ENCODE measurements at places on chromosomes 7 and 10.

GRCh38 chr10:86729677-86730076 is 26.7 kb upstream of the BMPR1A start:
- DNase-seq, result no peak

GRCh38 chr10:86100581-86101061 is 266.0 kb downstream of the GRID1 start:
- DNase-seq, result no peak

DNA sequence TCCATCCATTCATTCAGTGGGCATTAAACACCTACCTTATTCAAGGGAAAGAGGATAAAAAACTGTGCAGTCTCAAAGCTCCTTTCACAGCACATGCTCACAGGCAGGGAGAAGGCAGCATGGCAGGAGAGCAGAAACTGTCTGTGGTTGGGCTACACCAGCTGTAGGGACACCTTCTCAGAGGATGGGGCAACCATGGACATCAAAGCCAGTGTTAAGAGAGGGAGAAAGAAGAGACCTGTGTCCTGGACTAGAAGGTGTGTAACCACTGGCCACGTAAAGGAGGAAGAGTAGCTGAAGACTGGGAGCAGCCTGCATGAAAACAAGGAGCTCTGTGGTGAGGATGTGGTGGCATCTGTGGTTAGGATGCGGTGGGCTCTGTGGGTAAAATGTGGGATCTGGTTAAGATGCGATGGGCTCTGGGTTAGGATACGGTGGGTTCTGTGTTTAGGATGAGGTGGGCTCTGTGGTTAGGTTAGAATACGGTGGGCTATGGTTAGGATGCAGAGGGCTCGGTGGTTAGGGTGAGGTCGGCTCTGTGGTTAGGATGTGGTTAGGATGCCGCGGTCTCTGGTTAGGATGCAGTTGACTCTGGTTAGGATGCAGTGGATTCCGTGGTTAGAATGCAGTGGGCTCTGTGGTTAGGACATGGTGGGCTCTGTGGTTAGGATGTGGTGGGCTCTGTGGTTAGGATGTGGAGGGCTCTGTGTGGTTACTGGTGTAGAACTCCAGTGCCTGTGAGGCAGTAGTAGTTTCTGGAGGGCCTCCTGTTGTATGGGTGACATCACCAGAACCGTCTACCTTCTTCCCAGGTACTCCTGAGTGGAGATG is 197.6 kb downstream of the WDR37 start:
- no peak for DNase-seq

DNA sequence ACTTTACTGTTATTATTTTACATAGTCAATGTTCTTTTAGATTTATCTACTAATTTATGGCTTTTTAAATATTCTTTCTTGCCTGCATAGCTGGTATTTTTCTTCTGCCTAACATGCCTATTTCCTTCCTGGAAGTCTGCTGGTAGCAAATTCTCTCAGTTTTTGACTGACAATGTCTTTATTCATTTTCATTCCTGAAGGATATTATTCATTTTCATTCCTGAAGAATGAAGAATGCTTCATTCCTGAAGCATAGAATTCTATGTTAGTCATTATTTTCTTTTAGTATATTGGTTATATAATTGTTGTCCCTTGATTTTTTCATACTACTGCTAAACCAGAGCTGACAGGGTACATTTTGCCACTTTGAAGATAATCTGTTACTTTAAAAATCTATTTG is 41.8 kb downstream of the TMEM168 start:
- no peak for DNase-seq

DNA sequence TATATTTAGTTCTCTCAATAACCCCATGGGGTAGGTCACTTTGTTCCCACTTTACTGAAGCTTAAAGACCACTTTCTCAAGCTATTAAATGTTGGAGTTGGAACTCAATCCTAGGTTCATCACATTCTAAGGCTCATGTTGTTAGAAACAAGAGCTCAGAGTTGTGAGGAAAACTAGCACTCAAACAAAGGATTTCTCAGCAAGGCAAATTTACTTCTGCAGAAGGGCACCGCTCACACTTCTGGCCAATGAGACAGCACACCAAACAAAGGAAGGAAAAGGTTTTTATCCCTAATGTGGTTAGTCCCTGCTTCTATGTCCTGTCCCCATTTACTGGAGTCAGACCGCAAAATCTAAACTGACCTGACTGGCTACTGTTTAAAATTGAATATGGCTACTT is 214.6 kb upstream of the PHF14 start:
- no peak for DNase-seq

DNA sequence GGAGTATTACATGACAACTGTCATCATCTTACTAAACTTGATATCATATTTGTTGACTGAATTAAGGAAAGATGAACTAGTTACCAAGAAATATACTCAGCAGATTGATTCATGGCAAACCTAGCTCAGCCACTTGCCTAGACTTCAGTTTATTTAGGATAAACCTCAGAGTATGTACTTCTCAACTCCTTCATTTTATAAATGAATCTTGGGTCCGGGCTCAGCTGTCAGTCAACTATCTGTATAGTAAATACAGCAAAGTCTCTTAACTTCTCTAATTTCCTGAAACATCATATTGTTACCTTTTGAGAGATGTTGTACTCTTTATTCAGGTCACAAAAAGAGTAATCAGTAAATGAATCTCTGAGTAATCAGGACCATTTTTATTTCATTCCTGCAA is 211.0 kb upstream of the KLF14 start:
- no peak for DNase-seq

GRCh38 chr10:62046522-62047227 is 145.2 kb downstream of the ARID5B start:
- no peak for DNase-seq

DNA sequence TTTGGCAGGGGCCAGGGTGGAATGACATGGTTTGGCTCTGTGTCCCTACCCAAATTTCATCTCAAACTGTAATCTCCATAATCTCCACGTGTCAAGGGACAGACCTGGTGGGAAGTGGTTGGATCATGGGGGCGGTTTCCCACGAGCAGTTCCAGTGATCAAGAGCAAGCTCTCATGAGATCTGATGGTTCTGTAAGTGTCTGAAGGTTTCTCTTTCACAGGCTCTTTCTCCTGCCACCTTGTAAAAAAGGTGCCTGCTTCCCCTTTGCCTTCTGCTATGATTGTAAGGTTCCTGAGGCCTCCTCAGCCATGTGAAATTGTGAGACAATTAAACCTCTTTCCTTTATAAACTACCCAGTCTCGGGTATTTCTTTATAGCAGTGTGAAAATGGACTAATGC is 188.3 kb downstream of the CHCHD3 start:
- no peak for DNase-seq

- DNase-seq, result no peak
Measured at GRCh38 chr7:69422574-69422985, 175.7 kb upstream of the AUTS2 start.

- no peak for DNase-seq
Measured at GRCh38 chr7:15007507-15007906, 105.0 kb upstream of the DGKB start.

DNA sequence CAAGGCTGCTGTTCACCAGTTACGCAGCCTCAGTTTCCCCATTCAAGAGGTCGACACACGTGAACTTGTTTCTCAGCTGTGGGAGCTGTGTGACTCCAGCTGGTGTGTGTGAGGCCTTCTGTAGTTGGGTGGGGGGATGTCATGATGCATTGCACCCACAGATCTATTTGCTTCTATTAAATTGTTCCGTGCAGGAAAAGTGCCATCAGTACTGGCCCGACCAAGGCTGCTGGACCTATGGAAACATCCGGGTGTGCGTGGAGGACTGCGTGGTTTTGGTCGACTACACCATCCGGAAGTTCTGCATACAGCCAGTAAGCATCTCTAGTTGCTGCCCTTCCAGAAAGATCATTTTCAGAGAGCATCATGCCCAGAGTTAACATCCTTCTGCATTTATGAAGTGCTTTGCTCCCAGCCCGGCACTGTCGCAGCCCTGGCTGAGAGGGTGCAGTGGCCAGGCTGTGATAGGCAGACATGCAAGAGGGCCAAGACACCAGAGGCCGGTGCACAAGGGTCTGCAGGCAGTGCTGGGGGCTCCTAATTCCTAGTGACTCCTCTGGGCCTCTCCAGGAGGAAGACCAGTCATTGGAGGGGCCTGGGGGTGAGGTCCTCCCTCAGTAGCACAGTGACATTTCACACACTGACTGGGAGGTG is 60.2 kb downstream of the MKI67 start:
- no peak for DNase-seq

DNA sequence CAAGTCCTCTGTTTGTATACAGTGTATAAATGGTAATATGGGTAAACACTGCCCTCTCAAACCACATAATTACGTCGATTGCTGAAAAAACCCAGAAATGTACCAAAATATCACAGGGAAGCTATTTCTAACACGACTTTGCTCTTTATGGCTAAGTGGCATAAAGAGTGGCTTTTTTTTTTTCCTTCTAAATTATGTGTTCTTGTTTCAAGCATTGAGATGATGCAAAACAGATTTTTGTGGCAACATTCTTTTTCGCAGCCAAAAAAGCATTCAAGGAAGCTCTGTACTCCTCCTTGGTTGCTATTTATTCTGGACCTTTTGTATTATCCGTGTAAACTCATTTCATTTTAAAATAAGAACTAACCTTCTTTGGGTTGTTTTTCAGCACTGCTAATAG is 138.9 kb downstream of the VTI1A start:
- no peak for DNase-seq

DNA sequence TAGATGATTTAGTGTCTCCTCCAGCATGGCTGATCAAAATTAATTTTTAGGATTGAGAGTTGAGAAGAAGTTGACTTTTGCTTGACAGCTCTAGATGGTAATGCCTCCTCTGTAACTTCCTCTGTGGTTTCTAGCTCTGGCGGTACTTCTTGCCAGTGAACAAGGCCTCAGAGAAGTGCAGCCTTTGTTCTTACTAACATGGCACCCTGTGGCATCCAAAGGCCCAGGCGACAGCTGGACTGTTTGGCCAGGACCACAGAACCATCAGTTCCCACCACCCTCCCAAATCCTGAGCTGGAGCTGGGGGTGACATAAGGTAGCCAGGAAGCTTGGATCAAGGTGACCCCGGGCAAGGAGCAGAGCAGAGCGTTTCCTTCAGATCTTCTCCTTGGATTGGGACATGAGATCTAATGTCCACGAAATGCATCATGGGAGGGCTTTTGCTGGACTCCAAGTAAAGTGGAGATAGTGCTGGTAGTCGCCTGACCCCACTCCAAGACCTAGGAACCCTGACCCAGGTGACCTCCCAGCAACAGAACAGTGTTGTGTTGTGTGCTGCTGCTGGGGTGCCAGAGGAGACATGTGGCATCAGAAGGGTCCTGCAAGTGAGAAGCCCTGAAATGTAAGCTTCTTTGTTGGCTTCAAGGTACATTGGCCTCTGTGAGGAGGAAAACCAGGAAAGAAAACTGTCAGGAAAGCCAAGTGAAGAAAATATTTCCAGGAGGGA is 41.8 kb downstream of the APBB1IP start:
- no peak for DNase-seq

DNA sequence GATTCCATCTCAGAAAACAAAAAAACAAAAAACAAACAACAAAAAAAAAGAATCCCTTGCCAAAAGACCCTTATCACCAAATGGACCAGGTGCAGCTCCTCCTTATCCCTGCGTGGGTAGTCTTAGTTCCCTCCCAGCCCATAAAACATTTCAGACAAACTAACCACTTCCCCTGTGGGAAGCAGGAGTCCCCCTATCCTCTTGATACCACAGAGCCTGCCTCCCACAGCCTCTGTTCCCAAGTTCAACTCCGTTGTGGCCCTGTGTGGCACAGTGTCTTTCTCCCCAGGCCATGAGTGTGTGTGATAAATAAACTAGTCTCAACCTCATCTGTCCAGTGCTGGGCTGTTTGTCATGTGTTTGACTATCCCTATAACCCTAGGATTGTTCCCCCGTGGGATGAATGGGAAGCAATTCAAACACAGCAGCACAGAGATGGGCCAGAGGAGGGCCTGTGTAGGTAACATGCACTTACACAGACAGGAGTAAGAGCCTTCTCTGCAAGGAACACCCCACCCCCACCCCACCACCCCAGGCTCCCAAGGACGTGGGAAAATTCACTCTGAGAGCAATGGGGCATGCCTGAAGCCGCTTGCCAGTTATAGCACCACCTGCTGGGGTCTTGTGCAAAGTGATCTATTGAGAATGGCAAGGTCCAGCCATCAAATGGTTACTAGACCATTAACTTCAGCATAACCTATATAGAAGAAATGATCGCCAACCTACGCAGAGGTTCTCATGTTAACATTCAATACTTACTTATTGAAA is 147.1 kb upstream of the GHITM start:
- DNase-seq, result no peak

GRCh38 chr7:17070231-17070708 is 188.5 kb upstream of the AGR3 start:
- DNase-seq, result no peak

DNA sequence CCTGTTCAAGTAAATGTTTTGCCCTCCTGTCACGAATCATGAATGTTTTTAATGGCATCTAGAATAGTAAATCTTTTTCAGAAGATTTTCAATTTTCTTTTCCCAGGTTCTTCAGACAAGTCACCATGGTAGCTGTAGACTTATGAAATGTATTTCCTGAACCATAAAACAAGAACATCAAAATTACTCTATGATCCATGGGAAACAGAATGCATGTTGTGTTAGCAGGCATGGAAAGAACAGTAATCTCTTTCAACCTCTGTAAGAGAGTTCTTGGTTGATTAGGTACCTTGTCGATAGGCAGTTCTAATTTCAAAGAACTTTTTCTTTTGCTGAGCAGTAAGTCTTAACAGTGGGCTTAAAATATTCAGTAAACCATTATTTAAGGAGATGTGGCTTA is 17.6 kb downstream of the AKR1C1 start:
- no peak for DNase-seq

DNA sequence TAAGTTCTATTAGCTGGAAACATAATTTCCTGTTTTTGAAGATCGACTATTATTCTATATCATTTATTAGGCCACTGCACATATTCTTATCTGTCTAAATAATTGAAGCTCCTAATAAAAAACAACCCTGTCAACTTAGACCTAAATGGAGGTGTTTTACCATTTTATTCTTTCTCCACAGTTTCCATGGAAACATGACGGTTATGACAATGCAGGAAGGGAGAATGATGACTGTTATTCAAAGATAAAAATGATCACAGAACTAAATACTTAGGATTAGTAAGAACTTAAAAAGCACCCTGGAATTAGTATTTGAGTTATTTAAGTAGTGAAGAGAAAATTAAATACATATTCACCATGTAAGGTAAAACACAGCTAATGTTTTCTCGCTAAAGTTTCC is 119.9 kb upstream of the DKK1 start:
- DNase-seq, result no peak

- no peak for DNase-seq
Measured at GRCh38 chr10:23432166-23432565, 6.7 kb upstream of the OTUD1 start.

GRCh38 chr7:78326189-78326588 is 527.6 kb downstream of the PHTF2 start:
- no peak for DNase-seq

GRCh38 chr7:95545007-95545615 is 51.2 kb downstream of the PDK4 start:
- no peak for DNase-seq
